ENCODE measurements at places on chromosomes 6 and 20.
A peak's percentile ranks its signal among the peaks of the same experiment; 100 is the strongest.

GRCh38 chr6:134691180-134691579 is 258.7 kb downstream of the ALDH8A1 start:
- DNase-seq = no peak

DNA sequence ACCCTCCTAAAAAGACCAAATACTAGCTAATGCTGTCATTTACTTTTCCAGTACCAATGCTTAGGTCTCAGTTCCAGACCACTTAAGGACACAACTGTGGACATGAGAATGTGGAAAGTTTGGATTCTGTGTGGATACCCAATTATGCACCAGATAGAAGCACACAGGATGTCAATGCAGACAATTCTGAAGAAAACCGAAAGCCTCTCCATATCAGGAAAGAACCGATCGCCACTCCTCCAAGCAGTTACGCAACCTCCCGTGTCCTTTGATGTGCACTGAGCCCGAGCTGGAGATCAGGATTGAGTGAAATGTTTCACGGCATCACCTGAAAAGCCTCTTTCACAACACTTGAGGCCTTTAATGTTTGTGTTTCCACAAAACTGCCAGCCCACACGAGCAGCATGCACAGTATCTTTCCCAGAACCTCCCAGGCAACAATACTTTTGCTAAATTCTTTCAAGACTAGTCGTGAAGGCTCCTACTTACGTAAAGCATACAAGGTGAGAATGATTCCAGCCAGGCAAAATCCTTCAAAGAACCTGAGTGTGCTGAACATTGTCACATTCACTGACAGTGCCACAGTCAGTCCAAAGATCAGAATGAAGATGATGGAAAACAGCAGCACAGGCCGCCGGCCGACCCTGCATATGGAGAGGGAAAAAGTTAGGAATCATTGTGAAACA is 47.0 kb downstream of the SLC22A23 start:
- no peak for DNase-seq

DNA sequence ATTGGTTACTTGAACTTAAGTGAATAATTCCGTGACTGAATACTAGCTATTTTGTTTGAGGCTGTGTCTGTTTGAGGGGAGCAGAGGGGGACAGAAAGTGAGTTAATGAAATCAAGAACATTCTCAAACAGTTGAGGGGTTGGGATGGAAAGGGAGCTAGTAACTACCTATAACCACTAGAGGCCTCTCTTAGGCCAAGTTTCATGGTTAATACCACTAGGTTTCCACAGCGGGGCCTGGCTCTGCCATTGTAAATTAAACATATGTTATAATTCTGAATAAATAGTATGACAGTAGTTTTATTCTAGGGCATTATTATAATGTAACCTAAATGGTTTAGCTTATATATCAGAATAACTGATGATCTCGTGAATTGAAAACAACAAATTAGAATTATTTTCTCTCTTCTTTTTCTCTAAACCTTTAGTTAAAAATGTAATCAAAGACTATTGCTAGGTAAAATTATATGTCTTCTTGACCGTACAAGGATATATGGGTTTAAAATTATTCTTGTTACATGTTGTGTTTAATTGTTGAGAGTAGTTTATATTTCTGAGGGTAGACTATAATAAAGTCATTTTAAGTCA is 108.1 kb downstream of the BCKDHB start:
- DNase-seq = peak; percentile 70

GRCh38 chr20:44651684-44652423 is at the start of gene ADA:
ADA (minus strand) TSS chr20:44651699; CDS start chr20:44651607, 92 bp downstream.
- DNase-seq = no peak

DNA sequence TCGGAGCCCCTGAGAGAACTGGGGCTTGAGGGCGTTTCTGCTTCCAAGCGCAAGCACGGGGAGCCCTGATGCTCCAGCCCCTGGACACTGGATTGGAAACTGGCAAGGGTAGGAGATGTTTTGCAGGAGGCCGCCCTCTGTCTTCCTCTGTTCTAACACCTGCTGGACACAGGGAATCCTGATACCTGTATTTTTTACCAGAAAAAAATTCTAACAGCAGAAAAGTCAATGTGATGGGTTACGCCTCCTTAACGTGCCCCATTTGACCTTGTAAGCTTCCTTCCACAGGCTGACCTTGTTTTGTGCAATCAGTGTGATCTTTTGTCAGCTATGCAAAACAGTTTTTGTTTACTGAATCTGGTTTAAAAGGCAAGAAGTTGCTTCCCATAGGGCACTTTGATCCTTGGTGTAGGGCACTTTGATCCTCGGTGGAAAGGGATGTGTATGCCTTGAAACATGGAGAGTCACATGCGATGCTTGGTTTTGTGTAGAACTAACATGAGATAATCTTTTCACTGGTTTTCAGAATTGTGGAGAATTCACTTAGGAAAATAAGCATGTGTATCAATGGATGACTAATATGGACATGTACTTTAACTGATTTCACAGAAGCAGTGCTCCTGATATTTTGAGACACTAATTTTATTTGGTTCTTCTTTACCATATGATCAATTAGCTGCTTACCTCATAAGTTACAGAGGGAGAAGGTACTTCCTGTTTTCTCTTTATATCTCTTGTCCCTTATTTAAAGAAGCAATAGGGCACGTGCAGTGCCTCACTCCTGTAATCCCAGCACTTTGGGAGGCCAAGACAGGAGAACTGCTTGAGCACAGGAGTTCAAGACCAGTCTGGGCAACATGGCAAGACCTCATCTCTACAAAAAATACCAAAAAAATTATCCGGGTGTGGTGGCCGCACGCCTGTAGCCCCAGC is 59.9 kb upstream of the MAP3K4 start:
- no peak for DNase-seq

- DNase-seq = no peak
Measured at GRCh38 chr20:4225745-4226144, 210.4 kb upstream of the RNF24 start.
